Dermis blood vessel endothelial cell (primary cell): ENCODE measurements at places on chromosomes 4 and X.
A peak's percentile ranks its signal among the peaks of the same experiment; 100 is the strongest.

- DNase-seq = no peak
These were observed 93.6 kb downstream of the HHIP start for GRCh38 chr4:144739511-144740033.

DNA sequence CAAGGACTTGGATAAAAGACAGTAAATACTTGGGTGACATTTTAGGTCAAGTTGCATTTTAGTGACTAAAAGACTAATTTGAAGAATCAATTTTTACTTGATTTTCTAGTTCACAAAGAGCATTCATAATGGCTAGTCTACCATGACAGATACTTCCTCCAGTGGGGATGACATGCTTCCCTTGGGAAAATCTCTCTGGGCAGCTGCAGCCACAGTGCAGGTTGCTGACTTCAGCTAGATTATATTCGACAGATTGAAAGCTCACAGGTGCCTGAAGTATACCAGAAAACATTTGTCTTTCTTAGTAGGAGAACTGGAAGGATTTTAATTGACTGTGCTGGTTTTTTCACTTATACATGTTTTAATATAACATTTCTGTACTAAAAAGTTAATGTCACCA, 209.6 kb upstream of the MAGEB2 start:
- no peak for DNase-seq

DNA sequence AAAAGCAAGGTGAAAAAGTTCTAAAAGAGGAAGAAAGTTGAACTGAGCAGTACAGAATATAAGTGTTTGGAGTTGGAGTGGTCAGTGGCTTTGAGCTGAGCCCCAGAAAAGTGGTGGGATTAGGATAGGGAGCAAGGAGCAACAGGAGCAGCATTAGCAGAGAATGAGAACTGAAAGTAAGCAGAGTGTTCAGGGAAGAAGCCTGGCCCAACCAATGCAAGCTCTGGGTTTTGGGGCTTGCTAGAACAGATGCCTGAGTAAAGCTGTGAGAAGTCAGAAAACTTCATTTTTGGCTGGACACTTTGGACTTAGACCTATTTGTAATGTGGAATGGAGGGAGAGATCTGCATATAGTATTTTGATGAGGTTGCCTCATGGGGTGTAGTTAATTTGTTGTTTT, 17.8 kb downstream of the JADE1 start:
- DNase-seq = no peak

DNA sequence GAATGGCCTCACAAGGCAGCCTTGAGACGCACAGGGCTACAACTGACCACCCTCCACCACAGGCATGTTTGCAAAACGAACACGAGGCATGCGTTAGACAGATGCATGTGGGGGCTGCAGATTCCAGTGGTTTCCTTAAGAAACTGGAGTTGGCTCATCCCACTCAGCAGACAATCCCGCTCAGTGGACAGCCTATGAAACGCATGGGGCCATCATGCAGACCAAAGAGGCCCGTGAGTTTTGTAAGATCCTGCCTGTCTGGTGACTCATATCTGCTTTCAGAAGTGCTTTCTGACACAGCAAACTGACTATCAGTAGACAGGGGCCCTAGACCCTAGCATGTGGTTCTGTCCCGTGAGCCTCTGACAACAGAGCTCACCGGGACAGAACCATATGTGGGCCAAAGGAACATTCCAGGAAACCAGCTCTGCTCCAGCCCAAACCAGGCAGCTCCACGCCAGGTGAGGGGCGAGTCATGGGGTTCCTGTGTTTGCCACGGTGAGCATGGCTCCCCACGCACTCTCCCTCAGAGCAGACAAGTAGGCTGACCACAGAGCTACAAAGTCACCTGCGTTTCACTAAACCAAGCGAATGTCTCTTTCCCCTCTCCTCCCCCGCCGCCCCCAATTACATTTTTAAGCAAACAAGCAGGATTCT, 74.4 kb downstream of the MTMR1 start:
- DNase-seq = peak; percentile 3

DNA sequence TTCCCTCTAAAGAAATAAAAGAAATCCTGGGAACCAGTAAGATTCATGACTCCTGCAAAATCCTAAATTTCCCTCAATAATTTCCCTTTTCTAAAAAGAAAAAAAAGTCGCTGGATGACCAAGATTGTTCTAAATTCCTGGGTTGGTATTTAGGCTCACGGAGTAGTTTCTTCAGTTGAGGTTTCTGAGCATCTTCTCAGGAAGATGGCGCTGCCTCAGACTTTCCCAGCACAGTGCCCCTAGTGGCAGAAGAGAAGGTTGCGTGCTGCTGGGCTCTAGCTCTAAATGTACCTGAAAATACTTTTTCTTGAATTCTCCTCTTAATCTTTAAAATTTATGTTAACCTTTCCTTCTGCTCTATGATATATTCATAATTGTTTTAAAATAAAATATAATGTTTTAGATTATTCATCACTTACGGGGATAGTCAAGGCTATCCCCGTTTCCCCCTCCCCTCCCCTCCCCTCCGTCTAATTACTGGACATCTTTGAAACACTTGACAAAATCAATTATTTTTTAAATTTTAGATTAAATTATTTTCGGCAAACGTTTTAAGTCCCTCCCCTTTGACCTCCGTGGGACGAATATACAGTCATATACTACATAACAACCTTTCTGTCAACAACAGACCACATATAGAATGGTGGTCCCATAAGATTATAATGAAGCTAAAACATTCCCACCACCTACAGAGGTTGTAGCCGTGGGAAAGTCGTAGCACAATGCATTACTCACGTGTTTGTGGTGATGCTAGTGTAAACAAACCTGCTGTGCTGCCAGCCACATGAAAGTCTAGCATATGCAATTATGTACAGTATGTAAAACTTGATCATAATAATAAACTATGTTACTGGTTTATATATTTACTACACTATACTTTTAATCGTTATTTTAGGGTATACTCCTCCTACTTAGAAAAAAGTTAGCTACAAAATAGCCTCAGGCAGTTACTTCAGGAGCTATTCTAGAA, 41.0 kb upstream of the GATB start:
- DNase-seq = peak; percentile 65

DNA sequence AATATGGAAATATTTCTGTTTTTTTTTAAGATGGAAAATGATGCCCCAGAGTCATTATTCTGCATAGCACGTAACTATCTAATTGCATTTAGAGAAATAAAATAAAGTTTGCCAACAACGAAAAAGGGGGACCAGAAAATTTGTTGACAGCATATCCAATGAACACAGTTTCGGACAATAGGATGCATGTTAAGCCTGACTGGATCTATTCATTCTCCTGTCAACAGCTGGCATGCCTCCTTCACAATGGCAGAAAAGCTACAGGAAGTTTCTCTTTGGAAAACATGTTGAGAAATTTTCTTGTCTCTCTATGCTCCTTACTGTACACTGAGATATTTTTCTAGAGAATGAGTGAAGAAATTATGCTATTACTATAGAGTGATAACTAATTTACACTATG, 262.5 kb downstream of the GRID2 start:
- DNase-seq = no peak

GRCh38 chrX:31139961-31140360, 68.1 kb upstream of the FTHL17 start:
- no peak for DNase-seq

DNA sequence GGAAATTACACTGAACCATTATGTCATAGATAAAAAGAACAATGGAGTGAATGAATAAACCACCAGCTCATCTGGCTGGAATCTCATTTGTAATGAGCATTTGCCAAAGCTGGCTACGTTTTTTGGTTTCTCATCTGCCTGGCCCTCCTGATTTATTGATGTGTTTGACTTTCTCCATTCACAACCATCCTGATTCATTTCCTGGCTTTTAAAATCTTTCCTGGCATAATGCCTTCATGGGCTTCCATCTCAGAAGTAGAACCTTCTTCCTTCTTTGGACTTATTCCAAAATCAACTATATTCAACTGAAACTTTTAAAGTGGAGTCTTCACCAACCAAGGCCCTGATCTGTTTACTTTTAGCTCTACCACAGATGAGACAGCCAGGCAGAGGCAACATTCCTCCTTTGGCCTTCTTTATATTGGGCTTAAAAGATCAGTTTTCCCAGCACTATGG, 36.0 kb upstream of the ARSJ start:
- peak; percentile 98 for DNase-seq

- no peak for DNase-seq
These were observed 52.4 kb downstream of the USP46 start for GRCh38 chr4:52606726-52607125.

DNA sequence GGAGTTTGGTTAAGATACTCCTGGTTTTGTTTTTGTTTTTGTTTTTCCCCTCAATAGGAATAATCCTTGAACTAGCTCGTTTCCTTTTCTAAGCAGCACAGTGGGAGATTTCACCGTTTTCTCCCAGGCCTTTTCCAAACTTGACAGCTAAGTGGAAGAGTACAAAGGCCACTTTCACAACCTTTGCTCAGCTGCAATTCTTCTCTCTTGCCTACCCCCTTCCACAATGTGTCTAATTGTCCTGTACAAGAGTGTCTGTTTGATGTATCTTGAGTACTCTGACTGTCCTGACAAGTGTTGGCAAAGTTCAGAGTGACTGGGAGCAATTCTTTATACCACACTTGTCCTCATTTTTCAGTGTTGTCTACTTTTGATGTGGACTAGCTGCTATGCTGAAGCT, 674.3 kb upstream of the AMOT start:
- no peak for DNase-seq

GRCh38 chrX:41664375-41664901, 24.3 kb upstream of the GPR34 start:
- DNase-seq = no peak

DNA sequence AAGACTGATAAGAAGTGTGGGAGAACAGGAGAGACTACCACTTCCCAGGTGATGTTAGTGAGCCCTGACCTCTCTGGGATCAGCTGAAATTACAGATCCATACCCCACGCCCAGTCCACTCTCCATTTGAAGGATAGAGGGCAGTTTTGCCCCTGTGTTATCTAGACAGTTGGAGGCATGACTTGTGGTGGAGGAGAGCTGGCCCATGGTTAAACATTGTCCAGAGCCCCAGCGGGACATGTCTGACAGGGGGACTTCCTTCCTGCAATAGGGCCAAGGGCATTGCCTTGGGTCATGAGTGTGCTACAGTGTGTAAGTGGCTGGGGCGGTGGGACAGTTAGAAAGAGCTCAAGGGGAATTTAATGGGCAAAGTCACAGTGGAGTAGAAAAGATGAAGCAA, 181.1 kb downstream of the MID1IP1 start:
- no peak for DNase-seq

DNA sequence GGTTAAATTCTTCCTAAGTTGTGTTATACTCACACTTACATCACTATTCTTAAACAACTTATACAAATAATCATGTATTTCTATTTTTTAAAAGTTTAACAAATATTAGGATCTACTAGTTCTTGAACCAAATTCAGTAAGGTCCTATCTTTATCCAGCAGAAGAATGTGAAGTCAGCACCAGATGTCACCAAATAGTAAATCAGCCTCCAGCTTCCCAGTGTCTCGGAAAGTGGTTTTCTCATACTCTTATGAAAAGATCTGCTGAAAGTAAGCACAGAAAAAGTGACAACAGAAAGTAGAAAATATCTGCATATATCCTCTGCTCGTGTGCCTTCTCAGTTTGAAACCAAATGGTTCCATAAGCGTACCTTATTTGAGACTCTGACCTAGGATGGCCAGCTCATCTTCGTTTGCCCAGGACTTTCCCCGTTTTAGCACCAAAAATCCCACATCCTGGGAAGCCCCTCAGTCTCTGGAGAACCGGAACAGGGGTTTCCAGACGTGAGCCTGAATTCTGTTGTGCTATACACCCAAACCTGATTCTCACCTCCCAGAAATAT, 98.0 kb upstream of the DCLK2 start:
- DNase-seq = no peak

DNA sequence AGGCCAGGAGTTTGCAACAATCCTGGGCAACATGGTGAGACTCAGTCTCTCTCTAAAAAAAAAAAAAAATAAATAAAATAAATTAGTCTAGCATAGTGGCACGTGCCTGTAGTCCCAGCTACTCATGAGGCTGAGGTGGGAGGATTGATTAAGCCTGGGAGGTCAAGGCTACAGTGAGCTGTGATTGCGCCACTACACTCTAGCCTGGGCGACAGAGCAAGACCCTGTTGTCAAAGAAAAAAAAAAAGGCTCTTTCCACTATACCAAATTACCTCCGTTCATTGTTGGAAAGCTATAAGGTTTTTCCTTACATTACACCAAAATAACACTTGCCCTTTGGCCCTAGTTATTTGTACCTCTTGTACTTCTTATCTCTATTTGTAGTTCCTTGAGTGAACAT, 9.9 kb upstream of the PRSS48 start:
- DNase-seq = no peak

- peak; percentile 10 for DNase-seq
These were observed 42.8 kb downstream of the HTT-AS start for GRCh38 chr4:3031357-3032082.

- DNase-seq = no peak
These were observed 90.6 kb upstream of the AFAP1 start for GRCh38 chr4:8030121-8030781.

- DNase-seq = peak; percentile 29
These were observed 42.5 kb downstream of the LRBA start for GRCh38 chr4:150972592-150972991.

GRCh38 chrX:46704767-46705386, 54.0 kb downstream of the SLC9A7 start:
- peak; percentile 48 for DNase-seq

DNA sequence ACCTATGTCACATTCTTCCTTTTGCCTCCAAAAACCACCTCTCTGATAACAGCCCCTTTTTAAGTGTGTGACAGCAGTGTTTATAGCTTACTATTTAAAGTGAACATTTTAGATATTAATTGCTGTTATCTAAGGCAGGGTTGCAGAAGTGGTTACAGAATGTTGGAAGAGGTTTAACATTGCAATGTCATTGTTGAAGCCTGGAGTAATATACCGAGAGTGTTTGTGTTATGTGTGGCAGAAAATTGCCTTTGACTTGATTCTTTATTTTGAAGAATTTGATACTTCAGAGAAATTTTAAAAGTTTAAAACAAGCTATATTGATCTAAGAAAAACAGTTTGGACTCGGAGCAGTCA, 37.1 kb downstream of the SMARCAD1 start:
- DNase-seq = no peak

DNA sequence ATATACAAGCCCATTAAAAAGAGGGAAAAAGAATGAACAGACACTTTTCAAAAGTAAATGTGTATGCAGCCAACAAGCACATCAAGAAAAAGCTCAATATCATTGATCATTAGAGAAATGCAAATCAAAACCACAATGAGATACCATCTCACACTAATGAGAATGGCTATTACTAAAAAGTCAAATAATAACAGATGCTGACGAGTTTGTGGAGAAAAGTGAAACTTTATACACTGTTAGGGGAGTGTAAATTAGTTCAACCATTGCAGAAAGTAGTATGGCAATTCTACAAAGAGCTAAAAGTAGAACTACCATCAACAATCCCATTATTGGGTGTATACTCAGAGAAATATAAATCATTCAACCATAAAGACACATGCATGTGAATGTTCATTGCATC, 203.0 kb downstream of the ARAP2 start:
- no peak for DNase-seq

DNA sequence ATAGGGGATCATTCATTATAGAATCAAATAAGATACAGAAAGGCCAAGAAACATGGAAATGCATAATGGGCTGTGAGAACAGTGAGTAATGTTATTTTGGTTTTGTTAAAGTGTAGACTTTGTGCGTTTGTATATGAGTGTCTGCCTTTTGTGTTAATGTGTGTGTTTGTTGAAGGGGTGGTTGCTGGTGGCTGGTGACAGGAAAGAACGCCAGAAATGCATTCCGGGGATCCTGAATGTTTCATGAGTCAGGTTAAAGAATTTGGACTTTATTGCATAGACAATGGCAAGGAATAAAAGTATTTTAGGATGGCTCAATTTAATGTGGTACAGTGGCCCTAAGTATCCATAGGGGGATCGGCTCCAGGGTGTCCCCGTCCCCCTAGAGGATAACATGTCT, 1228.9 kb downstream of the PCDH7 start:
- DNase-seq = no peak
